ENCODE measurements at places on chromosomes 2 and 18.
A peak's percentile ranks its signal among the peaks of the same experiment; 100 is the strongest.

GRCh38 chr2:164510895-164511294, 110.4 kb downstream of the GRB14 start:
- DNase-seq: no peak

DNA sequence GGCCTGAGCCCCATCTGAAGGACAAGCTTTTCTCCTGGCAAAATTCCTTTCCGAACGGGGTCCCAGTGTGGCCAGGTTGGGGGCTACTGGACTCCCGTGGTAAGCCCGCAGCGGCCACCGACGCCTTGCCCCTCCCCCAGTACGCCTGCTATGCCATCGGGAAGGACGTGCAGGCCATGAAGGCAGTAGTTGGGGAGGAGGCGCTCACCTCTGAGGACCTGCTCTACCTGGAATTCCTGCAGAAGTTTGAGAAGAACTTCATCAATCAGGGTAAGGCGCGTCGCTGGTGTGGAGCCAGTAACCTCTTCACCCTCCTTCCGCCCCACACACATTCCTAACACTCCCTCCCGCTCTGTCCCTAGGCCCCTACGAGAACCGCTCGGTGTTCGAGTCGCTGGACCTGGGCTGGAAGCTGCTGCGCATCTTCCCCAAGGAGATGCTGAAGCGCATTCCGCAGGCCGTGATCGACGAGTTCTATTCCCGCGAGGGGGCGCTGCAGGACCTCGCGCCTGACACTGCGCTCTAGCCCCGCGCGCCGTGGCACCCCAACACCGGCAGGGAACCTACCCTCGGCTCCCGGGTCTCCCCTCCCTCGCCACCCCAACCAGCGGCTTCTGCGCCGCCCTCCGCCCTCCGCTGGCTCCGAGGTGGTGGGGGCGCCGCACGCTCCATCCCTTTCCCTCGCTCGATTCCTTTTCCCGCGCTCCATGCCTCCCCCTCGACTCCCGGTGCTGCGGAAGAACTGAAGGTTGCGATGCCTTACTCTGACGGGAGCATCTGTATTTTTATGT, 13.6 kb upstream of the ANKRD53 start:
- peak; percentile 62 for DNase-seq

DNA sequence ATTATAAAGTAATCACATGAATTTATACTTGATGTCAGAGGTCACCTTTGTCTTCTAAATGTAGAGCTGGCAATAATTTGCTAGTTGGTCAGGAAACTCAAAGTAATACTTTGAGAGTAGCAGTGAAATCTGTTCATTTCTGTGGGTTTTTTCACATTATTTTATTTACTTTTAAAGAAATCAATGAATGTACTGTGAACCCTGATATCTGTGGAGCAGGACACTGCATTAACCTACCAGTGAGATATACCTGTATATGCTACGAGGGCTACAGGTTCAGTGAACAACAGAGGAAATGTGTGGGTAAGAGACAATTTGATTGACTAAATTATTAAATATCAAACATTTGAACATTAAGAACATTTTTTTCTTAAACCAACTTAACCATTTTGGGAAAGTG, 203.0 kb upstream of the RASGRP3 start:
- DNase-seq: no peak

DNA sequence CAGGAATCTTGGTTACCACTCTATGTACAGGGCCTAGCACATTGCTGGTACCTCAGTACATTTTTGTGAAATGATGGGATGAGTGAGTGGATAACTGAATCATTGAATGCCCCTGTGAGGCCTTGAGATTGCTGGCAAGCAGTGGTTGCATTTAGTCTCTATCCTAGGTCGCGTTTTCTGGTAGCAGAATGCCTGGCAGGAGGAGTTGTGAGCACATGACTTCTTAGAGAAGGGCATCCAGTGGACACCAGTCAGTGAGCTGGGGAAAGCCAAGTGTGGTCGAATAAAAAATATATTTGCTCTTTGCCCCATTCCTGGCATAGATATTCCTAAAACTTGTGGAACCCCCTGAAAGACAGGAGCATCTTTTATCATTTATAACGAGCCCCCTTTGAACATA, 61.8 kb upstream of the SMAD2 start:
- no peak for DNase-seq

DNA sequence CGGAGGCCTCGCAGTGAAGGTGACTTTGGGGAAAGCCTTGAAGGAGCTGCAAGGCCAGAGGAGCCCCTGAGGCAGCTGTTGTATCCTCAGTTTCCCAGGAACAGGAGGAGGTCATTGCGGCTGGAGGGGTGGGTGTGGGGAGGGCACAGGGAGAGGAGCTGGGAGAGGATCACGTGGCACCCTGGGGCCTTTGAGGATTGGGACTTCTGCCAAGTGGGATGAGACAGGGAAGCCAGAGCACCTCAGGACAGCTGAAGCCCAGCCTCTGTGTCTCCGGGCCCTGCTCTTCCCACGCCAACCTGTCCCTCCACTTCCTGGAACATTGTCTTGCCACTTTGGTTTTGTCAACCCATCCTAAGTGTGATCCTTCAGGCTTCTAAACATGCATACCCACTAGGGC, 19.4 kb upstream of the RRM2 start:
- no peak for DNase-seq

DNA sequence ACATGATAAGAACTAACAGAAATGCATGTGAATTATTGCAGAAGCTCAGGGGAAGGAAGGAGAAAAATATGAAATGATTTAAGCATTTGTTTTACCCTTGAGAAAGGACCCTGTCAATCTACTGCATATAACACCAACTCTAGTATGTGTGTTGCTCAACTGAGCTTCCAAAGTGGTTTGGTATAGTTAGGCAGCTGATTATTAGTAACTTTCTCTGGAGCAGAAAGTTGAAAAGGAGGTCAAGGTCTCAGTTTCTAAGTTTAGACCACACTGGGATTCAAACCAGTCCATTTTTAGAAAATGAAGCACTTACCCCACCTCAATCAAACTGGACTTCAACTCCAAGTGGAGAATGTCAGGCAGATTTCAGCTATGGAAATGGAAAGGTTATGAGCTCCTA, 123.3 kb upstream of the CDC42EP3 start:
- no peak for DNase-seq

- DNase-seq: no peak
These were observed 272.9 kb downstream of the TGIF1 start for GRCh38 chr18:3722649-3723433.

GRCh38 chr2:48250943-48251342, 279.0 kb upstream of the STON1 start:
- DNase-seq: no peak

Data from NT2/D1 (cell line).